ENCODE measurements at places on chromosomes 5 and 9.

- no peak for DNase-seq
These were observed 14.3 kb downstream of the CTSL start for GRCh38 chr9:87740209-87740608.

DNA sequence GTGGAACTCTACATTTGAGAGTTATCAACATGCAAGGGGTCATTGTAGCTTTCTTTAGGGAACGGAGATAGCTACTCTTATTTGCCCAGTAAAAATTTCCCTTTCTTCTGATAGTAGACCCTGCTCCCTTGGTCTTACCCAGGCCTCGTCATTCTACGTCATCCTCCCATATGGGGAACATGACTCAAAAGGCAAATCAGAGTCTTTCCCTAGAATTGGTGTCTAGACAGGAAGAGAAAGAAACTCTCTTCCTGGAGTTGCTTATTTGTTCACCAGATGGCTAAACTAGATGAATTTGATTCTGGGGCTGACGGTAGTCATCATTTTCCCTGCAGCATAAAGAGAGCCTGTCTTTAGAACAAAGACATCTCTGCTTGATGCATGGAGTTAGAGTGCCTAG lies 12.2 kb upstream of the SLC38A9 start:
- no peak for DNase-seq

DNA sequence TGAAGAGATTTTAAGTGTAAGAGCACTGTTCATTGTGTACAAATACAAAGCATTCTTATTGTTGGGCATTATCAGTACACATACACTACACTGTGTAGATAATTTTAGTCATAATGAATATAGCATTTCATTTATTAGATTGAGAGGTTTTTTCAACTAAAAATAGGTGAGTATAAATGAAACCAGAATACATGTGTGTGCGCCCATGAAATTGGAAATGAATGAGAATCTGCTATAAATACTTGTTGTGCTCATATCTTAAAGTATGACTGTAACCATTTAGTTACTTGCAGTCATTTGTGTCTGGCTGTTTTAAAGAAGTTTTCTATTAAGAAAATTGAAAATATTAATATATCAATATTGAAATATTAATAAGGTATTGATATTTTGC lies 189.0 kb upstream of the MEF2C start:
- no peak for DNase-seq

DNA sequence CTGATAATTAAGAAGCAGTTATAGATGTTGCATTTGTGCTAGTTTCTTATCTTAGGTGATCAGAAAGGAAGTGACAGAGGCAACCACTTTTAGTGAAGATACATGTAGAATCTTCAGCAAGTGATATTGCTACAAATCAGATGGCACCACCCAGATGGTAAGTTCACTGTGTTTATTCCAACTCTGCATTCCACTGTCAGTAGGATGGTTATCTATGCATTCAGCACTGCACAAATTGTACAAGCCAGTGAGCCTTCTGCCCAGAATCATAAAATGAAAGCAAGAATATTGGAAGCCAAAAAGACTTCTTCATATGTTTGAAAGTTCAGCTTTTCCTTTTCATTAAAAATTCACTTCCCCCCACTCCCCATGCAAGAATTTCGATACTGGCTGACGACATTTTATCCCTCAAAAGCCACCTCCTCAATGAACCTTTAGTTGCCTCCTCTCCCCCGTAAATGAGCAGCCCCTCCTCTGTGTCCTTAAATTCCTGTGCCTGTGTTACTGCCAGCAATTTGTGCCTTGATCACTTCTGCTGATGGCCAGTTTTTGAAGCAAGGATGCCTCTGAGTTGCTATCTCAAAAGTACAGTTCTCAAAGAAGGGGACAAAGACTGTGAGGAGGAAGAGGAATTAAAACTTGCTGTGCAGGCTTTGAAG lies 91.6 kb downstream of the ZSWIM6 start:
- DNase-seq = no peak

GRCh38 chr5:7214906-7215416 lies 181.0 kb upstream of the ADCY2 start:
- DNase-seq = no peak

DNA sequence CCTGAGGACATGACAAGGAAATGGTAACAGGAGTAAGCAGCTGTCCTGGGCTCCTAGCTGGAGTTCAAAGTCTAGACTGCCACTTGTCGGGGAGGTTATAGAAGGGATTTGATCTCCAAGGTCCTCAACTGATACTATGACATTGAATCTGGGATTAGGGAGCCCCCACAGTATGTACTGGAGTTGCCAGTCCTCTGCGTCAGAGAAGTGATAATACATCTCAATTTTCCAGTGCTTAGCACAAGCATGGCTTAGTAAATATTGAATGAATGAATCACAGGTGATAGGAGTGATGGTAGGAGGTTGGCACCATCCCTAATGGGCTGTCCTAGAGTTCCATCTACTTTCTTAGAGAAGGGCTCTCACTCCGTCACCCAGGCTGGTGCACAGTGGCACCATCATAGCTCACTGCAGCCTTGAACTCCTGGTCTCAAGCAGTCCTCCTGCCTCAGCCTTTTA lies 6.2 kb upstream of the TPM2 start:
- DNase-seq = no peak

DNA sequence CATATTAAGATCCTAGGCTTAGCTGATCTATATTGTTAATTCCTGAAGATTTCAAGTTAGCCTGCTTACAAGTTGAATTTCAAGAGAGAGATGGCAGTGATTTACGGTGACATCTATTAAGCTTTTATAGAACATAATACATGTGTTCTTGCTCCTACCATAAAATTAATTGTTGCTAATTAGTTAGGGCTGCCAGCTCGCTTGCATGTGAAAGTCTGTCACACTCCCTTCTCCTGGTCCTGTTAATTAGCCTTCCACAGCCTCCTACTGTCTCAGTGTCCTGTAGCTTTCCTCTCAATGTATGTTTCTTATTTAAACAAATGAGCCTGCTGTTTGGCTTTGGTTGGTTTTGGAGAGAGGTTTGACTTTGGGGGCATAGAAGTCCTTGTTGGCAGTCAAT lies 247.2 kb downstream of the NTRK2 start:
- DNase-seq = no peak

DNA sequence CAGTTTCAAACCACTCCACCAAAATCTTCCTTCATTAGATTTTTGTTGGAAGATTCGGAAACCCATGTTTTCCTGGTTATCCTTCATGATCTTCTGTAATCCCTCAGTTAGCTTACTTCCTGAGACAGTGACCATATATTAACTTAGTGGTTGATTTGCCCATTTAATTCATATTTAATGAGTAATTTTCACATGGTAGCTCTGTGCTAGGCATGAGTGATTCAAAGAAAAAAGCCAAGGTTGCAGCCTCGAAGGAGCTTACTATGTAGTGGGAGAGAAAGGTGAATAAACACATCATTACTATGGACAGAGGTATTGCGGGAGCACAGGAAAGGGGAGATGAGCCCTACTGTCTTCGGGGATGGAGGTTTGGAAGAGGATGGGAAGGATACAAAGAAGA lies 158.5 kb downstream of the TLE1 start:
- DNase-seq = no peak

GRCh38 chr9:129209109-129209508 lies 31.0 kb upstream of the IER5L start:
- no peak for DNase-seq

GRCh38 chr9:97505845-97506244 lies 4.4 kb downstream of the TMOD1 start:
- DNase-seq = no peak

GRCh38 chr9:135060461-135061116 lies 26.9 kb upstream of the OLFM1 start:
- no peak for DNase-seq
